ENCODE measurements at places on chromosomes 1 and 21. TPM values are rescaled to one million over a fixed set of nuclear protein-coding genes. Genes with fewer than 3 reads are reported as not detected.

Gene HAX1
- 57.7 TPM for total RNA-seq

DNA sequence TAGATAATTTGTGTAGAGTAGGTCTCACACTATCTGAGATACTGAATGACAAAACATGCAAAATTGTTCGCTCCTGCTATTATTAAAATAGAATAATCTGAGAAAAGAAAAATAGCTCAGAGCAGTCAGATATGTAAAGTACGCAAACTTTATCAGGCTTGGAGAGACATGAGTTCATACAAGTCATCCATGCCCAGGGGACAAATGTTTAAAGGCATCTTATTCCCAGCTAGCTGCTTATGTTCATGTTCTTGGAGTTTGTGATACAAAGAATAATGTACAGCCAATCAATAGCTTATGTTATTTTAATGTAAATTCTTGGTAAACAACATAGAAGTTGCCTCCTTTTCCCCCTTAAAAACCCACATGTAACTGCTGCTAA, 69.4 kb upstream of the USP25 start:
- DNase-seq = no peak

GRCh38 chr1:159339536-159339935, 37.4 kb downstream of the FCER1A start:
- no peak for DNase-seq

Gene STYXL2
- total RNA-seq = 0.16 TPM

DNA sequence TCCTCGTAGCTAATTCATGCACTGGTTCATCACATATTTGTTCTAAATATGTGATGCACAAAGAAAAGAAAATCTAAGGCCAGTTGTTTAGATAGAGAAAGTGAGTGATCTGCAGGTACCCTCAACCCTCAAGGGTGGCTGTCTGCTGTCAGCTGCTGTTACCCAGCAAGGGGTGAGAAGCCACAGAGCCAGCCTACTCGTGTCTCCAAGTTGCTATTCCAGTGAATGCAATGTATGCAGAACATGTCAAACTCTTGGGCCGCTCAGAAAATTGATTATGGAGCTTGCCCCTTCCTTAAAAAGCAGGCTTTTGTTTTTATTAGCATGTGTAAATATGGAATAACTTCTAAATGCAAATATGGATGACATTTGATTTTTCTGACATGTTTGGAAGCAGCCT, 336.3 kb upstream of the ST6GALNAC5 start:
- no peak for DNase-seq

- DNase-seq = no peak
These were observed 80.5 kb upstream of the PRMT6 start for GRCh38 chr1:106975944-106976343.

GRCh38 chr1:103074224-103074623, 34.1 kb downstream of the COL11A1 start:
- DNase-seq = no peak

DNA sequence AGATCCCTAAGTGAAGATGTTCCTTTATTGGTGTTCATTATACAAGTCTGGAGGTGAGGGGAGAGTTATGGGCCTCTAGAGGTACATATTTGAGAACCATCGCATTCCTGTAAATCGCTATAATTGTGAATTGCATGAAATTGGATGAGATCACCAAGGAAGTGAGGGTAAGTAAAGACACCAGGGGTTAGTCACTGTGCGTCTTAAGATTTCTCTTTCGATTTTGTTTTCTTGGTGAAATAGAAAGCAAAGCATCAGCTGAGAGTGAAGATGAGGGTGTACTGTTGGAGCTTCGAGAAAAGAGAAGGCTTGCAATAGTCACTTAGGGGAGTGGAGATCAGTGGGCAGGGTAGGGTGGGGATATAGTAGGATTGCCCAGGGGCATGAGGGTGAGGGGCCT, 82.1 kb downstream of the RAVER2 start:
- DNase-seq = no peak

Gene FAAP20
- total RNA-seq = 20.3 TPM

DNA sequence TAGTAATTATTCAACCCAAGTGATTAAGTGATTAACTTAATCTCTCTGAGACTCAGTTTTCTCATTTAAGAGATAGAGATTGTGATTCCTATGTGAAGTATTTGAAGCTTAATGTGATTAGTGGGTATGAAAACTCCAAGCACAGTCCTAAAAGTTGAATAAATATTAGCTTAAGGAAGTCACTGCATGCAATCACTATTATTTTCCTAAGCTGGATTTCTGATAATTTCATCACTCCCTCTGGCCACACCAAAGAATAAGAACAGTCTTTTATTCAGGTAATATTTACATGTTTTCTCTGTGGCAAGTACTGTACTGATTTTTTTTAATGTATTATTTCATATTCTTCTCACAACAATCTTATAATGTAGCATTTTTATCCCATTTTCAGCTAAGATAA, 31.1 kb downstream of the CD55 start:
- no peak for DNase-seq

- DNase-seq = no peak
These were observed 10.2 kb downstream of the SYT2 start for GRCh38 chr1:202700061-202700460.

- DNase-seq = no peak
These were observed 10.0 kb downstream of the RAB4A start for GRCh38 chr1:229280921-229281320.

DNA sequence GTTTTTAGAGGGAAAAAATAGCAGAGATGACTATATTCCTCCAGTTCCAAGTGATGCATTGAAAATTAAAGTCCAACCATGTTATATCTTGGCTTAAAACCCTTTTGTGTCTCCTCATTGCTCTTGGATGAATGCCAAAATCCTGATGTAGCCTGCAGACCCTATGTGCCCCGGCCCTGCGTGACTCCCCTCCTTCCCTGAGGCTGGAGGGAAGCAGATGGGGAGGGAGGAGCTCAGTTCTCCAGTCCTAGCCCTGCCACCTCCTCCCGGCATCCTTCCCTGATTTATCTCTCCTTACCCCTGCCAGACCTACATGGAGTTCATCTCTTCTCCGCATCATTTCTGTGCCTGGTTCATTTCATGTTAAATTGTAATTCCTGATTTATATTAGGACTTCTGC, 397.4 kb downstream of the PTPRU start:
- DNase-seq = no peak

DNA sequence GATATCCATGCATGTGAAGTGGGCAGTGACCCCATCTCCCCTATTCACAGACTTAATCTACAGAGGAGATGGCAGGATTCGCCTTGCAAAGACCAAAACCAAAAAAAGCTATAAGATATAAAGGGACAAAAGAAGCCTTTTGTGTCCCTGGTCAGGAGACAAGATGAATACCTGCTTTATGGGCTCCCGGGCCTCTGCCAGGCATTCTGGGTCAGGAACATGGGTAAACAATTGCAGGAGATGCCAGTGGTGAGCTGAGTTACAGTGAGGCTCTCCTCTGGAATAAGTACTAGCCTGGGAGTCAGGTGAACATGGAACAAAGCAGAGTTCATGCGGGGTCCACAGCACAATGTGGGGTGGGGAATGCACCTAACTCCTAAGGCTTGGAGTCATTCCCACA, 4.7 kb downstream of the SLC9A1 start:
- no peak for DNase-seq

- no peak for DNase-seq
These were observed 1.4 kb downstream of the MACO1 start for GRCh38 chr1:25431955-25432719.

Gene IL19
- total RNA-seq = not detected

DNA sequence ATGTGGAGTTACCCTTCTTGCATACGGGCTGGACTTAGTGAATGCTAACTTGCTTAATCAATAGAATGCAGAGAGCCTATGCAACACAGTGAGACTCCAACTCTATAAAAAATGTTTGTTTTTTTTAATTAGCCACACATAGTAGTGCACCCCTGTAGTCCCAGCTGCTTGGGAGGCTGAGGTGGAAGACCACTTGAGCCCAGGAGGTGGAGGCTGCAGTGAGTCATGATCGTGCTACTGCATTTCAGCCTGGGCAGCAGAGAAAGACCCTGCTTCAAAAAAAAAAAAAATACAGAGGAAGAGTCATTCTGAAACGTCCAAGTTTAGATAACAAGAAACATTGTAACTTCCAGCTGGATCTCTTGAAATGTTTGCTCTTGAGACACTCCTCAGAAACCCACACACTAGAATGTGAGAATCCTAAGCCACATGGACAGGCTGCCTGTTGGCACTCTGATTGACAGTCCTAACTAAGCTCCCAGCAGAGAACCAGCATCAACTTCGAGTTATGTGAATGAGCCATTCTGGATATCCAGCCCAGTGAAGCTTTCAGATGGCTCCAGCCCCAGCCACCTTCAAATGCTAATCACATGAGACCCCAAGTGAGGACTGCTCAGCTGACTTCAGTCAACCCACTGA, 20.0 kb upstream of the CAP1 start:
- no peak for DNase-seq

GRCh38 chr1:13583966-13584791, 547 bp downstream of the PDPN start:
- peak; percentile 30 for DNase-seq

Gene SLC44A5
- total RNA-seq = 266 TPM

Gene DNALI1
- 3.1 TPM for total RNA-seq

DNA sequence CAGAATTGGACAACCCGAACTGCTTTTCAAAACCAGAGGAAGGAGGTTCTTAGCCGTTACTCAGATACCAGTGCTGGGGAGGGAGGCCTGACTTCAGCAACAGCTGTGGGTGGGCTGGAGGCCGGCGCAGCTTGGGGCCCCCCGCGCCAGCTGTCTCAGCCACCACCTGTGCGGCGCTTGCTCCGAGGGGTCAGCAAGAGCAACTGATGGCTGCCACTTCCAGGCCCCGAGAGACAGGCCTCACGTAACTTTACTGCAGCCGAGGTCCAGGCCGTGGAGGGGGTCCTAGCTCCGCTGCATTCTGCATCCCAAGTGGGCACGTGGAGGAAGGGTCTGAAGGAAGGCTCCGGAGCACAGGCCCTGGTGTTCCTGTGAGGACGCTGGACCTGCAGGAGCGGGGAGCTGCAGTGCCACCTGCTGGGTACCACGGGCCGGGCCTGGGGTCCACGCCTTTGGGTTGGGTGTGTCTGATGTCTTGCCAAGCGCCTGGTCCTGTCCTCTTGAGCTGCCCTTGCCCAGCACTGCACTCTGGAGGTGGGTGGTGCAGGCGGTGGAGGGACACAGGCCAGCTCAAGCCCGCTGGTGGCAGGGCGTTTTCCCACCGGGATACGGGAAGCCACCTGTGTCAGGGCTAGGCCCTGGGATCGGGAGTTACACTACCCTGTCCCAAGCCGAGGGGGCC, 9.8 kb downstream of the THAP3 start:
- no peak for DNase-seq

DNA sequence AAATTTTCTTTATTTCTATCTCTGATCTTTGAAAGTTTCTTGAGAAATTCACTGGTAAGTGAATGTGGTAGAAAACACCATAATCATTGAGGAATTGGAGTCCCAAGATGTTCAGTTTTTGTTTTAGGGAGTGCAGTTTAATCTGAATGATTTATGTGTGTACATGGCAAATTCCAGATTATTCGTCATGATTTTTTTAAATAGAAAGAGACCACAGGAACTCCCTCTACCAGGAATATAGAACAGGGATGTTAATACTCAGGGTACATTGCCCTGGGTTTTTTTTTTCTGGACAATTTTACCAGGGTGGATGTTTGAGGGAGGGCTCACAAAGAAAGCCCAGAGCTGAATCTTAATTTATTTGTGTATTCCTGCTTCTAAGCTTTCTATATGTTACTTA, 109.0 kb downstream of the VPS13D start:
- DNase-seq = no peak

GRCh38 chr1:31142406-31142805, 76.9 kb upstream of the PUM1 start:
- no peak for DNase-seq

GRCh38 chr1:51616490-51616889, 402 bp upstream of the OSBPL9 start:
- no peak for DNase-seq

Gene LAMC2
- total RNA-seq = 0.16 TPM

DNA sequence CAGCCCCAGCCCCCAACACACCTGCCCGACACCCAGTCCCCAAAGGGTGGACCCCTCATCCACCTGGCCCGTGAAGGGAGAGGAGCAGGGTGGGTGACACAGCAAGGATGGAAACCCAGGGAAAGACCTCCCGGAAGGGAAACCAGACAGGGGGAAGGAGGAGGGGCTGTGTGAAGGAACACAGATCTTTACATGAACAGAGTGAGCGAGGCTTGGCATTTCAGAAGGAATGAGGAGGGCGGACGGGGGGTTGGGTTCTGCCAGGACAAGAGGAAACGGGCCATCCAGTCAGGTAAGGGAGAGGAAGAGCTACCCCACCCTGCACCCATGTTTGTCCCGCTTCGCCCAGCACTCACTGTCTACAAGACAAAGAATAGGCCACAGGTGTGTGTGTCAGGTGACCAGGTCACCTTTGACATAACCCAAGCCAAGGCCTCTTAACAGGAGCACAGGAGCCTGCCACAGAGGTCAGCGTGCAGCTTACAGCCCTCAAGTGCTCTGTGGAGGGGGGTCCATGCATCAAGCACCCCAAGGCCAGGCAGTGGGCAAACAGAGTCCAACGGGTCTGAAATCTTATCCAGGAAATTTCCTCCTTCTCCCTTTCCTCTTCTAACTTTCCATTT, 18.0 kb upstream of the PRDM15 start:
- no peak for DNase-seq

Gene TTC22
- 0.16 TPM for total RNA-seq

Gene NLRP3
- 1.4 TPM for total RNA-seq

GRCh38 chr1:41396084-41396483, 34.9 kb downstream of the FOXO6 start:
- no peak for DNase-seq

DNA sequence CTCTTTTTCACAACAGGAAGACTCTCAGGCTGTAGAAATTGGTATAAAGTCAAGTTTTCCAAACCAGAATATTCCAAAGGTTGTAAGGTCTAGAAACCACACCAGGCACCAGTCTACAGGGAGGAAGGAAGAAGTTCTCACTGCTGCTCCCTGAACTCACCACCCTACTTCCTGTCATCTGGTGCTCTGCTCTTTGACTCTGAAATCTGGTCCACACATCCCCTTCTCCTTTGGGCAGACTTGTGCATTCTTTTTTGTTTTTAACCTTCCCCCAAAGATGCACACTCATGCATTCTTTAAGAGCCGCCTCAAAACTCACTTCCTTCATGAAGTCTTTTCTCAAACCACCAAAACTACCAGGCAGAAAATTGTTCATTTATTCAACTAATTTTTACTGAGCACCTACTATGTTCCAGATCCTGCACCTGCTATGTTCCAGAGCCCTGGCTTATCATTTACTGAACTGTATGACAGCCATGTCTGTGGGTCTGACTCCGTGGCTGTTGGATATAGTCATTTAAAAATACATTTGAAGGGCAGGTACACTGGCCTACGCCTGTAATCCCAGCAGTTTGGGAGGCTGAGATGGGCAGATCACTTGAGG, 30.1 kb upstream of the EPS15 start:
- DNase-seq = no peak

Gene KRTAP19-3
- total RNA-seq = not detected

All from occipital lobe (tissue), 3 donors.